Cortex of kidney (tissue), 1 donor: ENCODE measurements at places on chromosomes 5 and 9.

- no peak for DNase-seq
These were observed 50.1 kb upstream of the POU5F2 start for GRCh38 chr5:93791518-93791972.

DNA sequence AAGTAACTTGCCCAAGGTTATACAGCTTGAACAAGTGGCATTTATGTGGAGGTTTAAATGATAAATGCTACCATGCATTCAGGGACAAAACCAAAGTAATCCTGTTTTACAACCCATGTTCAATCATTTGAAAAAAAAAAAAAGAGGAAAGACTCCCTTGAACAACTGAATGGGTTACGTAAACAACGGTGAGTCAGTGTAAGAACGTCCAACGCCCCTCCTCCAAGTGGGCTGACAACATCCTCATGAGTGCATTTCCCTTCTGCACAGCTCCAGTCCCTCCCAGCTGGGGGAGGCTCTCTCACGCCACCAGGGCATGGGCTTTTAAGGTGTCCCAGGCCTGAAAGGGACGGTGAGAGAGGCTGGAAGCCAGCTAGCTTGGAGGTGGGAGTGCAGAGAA lies 90.0 kb downstream of the PRRT1B start:
- no peak for DNase-seq

GRCh38 chr5:128572930-128573319 lies 34.9 kb upstream of the FBN2 start:
- no peak for DNase-seq

DNA sequence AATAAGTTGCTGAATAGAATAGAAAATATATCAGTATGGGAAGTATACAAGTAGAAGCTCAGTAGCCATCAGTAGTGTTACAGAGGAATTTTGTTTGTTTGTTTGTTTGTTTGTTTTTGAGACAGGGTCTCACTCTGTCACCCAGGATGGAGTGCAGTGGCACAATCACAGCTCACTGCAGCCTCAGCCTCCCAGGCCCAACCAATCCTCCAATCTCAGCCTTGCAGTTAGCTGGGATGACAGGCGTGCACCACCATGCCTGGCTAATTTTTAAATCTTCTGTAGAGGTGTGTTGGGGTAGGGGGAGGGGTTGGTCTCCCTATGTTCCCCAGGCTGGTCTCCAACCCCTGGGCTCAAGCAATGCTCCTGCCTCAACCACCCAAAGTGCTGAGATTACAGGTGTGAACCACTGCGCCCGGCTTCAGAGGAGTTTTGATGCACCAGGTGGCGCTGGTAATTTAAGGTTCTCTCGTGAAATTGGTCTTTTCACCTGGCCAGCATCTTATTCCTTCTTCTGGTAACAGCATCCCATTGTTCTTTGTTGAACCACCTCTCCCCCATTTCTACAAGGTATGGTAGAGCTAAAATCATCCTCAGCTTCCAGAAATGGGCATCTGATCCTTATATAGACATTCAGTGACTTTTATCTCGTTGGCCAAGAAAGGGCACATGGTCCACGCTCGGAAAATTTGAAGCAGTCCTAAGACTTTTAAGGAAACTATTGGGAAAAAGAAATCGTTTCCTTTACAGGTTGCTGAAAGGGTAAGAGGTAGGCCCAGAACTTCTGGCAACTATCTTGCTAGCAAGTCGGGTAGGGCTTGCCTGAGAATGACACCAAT lies 157.1 kb downstream of the ARRDC3 start:
- DNase-seq = no peak

DNA sequence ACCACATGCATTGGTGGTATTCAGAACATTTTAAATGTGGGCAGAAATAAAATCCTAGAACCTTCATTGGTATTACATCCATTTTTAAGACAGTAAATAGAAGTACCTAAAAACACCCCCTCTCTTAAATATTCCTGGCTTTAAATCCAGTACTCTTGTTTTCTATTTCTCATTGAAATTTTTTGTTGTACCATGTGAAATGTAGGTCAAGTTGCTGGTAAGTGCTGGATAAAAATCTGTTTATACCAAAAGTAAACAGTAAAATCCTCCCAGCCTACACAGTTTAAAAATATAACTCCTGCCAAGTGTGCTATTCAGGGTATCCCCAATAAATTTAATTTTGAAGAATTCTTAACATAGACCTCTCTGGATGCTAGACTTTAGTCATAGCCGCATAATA lies 75.0 kb upstream of the FST start:
- no peak for DNase-seq

DNA sequence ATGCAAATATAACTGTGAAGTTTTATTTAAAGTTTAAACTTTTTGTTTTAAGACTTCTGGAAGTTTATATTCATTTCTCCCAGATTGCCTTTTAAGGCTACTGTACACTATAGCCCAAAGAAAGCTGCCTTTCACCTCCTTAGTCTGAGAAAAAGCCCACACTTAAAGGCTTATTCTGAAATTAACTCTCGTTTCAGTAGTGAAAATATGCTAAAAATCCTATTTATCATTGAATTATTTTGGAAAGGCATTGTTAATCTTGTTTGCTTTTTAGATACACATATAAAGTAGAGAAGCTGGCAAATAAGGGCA lies 3.3 kb upstream of the PURA start:
- DNase-seq = no peak

GRCh38 chr5:57468481-57469163 lies 14.0 kb downstream of the ACTBL2 start:
- no peak for DNase-seq

- no peak for DNase-seq
These were observed 21.5 kb upstream of the DELE1 start for GRCh38 chr5:141902015-141902814.

GRCh38 chr9:105357937-105358336 lies 89.9 kb upstream of the FSD1L start:
- DNase-seq = no peak

DNA sequence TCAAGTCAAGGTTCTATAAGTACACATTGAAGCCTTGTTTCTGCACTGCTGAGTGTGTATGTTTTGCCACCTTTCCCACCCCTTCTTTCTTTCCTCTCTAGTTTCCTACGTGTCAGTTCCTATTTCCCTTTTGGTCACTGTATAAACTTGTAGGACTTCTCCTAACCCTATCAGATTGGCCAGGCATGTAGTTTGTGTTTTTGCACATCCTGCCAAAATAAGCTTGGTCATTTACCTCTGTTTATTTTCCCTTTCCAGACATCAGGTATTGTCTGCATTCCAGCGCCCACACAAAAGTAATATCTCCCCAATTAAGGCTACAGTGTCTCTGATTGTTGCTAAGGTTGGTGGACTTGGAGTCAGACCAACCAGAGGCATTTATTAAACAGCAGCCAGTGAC lies 252.9 kb upstream of the MPDZ start:
- DNase-seq = no peak

GRCh38 chr9:8486095-8486494 lies 686.5 kb upstream of the DMAC1 start:
- DNase-seq = no peak

DNA sequence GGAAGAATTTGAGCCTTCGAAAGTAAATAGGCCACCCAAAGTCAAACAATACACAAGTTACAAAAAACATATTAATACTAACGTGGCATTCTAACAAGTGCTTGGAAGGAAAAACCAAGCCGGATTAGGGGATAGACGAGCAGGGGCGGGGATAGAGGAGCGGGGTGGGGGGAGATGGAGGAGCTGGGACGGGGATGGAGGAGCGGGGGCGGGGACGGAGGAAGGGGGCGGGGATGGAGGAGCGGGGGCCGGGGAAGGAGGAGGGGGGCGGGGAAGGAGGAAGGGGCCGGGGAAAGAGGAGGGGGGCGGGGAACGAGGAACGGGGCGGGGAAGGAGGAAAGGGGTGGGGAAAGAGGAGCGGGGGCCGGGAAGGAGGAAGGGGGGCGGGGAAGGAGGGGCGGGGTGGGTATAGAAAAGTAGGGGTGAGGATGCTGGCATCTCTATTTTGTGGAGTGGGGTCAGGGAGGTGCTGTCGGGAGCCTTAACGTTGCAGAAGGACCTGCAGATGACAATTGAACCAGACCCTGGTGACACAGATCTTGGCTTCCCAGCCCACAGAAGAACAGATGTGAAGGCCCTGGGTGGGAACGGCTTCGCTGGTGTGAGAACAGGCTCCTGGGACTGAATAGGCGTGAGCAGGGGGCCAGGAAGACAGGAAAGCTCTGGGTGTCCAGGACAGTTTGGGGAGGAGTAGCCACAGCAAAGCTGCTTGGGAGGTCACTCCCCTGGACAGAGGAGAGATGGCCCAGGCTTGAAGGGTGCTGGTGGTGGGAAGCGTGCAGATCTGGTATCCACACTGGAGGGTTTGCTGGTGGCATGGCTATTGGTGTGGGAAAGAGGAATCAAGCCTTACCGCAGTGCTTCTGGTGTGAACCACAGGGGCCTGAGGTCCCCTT lies 233.3 kb upstream of the DAP start:
- no peak for DNase-seq

- no peak for DNase-seq
These were observed 20.4 kb downstream of the SLC25A25 start for GRCh38 chr9:128088253-128088945.

- no peak for DNase-seq
These were observed 7.8 kb upstream of the ANKH start for GRCh38 chr5:14879393-14879792.

- no peak for DNase-seq
These were observed 1.2 kb upstream of the SMARCA2 start for GRCh38 chr9:2013743-2014475.

GRCh38 chr5:157116483-157116954 lies 7.7 kb upstream of the HAVCR2 start:
- no peak for DNase-seq

- DNase-seq = no peak
These were observed 39.3 kb downstream of the CEP72 start for GRCh38 chr5:651296-652022.

- DNase-seq = no peak
These were observed 201.8 kb upstream of the MPDZ start for GRCh38 chr9:13481274-13481673.

- no peak for DNase-seq
These were observed 46.0 kb downstream of the NDST1 start for GRCh38 chr5:150553911-150554310.

DNA sequence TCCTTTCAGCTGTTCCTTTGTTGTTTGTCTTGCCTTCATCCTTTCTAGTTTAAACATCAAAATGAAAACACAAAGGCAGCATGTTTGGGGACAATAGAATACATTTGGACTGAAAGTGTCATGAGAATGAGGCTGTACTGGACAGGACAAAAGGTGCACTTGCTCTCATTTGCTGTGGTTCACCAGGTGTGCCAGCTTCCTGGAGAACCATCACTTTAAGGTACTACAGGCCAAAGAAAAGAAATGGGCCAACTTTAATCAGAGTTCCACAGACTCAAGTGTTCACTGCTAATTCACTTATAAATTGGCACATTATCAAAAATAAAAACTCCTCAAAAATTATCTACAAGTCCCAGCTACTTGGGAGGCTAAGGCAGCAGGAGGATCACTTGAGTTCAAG lies 53.8 kb downstream of the ABHD17B start:
- DNase-seq = no peak

DNA sequence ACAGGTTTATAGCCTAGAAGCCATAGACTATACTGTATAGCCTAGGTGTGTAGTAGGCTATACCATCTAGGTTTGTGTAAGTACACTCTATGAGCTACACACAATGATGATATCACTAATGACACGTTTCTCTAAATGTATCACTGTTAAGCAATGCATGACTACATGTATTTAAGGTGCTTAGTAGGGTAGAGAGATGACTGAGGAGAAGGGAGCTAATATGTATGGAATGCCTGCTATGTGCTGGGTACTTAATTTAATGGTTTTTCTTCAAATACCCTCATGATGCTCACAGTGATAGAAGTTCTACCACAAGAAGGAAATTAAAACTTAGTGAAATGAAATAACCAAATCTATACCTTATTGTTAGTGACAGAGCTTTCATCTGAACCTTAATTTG lies 1785.5 kb downstream of the EFNA5 start:
- no peak for DNase-seq

DNA sequence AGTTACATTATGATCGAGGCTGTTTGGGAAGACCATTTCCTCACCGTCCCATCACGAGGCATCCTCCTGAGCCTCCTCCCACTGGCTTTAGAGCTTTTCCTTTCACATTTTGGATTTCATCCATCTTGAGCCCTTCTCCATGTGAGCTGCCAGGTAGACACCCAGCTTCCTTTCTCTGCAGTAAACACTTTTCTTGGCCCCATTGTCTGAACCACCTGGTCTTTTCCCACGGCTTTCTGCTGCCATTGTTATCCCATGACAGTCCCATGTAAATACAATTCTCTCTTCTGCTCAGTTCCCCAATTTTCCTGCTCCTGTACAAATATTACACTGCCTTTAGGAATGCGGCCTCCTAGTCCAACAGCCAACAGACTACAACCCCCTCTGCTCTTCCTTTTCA lies 24.1 kb downstream of the UBE2QL1 start:
- no peak for DNase-seq

- DNase-seq = no peak
These were observed 37.5 kb upstream of the CCNG1 start for GRCh38 chr5:163399923-163400322.

- DNase-seq = no peak
These were observed 70.5 kb upstream of the LRRTM2 start for GRCh38 chr5:138945421-138946240.

DNA sequence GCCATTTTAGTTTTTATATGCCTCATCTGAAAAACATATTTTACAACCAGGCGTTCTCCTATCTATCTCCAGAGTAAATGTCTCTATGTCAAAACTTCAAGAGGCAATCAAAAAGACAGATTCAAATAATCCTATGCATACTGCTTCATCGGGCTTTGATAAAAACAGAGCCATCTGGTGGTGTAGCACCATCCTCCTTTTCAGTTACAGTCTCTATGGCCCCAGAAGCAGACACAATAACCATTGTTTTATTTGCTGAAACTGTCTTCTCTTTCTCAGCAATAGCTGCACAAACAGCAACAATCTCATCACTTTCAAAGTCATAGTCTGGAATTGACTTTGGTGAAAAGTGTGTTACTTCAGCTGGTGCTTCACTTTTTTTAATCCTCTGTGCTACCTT lies 36.3 kb downstream of the PTGER4 start:
- no peak for DNase-seq

- DNase-seq = no peak
These were observed 164.3 kb downstream of the DOCK2 start for GRCh38 chr5:169801324-169801777.

DNA sequence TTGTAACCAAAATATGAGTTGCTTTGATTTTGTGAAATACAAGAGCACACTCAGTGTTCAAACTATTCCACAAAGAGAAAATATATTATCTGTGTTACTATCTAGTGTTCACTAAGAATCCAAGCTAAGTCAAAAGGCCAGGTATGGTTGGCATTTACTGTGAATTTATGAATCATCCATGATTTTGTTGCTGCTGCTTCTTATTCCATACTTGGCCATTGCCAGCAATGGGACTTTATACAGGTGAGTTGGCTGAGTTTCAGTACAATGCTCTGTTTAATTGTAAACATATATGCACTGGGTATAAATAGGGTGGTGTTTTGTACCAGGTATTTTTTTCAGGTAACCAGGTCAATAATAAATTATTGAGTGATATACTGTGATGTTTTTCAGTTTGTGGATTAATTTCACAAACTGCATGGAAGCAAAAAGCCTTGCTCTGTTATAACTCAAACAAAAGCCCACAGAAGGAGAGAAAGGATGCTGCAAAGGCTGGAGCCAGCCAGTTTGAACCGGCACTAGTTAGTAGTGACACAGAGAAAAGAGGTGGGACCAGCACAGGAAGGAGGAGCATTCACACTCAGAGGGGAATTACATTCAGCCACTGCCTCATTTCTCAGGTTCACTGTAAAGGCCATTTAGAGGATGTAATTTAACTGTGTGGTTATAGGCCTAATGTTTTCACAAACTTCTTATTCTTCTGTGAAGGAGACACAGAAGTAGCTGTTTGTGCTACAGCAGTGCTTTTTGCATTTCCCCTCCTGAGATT lies 381.8 kb downstream of the ADGRV1 start:
- no peak for DNase-seq
